ENCODE measurements at places on chromosomes 6 and 20.

DNA sequence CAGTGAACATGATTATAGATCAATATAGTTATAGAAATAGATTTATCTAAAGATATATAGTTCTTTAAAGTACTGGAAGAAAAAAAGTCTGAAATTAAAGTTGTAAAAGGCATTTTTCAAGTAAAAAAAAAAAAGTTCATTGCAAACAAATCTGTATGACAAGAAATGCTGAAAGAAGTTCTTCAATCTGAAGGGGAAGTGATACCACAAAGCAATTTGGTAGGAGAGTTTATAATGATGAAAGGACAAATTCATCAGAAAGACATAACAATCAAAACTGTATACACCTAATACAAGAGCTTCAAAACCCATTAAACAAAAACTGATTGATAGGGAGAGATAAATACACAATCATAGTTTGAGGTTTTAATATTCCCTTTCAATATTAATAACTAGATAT is 14.1 kb downstream of the HUS1B start:
- DNase-seq, result no peak

- DNase-seq, result no peak
These were observed 66.6 kb downstream of the HIVEP2 start for GRCh38 chr6:142878407-142878806.

GRCh38 chr6:94902974-94903628 is 674.2 kb upstream of the MANEA start:
- DNase-seq, result no peak

DNA sequence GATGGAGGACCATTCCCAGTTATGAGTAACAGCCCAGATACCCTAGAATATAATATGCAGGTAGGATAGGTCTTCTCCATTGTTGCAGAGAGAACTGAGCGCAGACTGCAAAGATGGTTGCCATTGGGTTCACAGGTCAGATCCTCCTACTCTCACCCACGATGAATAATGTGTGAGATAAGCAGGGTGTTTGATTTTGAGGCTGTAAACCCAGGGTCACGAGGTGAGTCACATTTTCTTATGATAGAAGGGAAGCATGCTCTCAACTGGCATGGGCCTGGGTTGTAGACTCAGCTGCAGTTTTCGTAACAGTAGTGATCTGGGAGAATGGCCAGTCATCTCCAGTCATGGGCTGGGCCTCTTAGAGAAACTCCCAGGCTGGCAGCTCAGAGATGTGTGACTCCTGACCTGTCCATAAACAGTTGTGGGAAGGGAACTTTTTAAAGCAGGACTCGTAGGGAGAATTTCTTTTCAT is 74.2 kb downstream of the CD164 start:
- DNase-seq, result no peak

- DNase-seq, result no peak
These were observed 12.7 kb upstream of the GATA5 start for GRCh38 chr20:62488470-62488869.

DNA sequence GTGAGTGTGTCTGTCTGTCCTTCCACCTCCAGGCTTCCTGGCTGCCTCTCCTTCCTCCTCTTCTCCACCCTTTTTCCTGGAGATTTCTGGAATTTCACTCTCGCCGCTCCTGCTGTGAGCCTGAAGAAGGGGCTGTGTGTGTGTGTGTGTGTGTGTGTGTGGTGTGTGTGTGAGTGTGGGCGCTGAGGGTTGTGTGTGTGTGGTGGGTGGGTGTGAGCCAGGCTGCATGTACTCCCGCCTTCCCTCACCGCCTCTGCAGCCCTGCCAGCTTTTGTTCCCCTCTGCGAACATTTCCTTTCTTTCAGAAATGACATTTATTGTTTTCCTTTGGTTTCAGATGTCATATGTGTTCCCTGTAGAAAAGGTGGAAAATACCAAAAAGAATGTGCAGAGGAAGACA is 76.0 kb downstream of the SRC start:
- DNase-seq, result no peak

GRCh38 chr6:81517455-81517854 is 235.0 kb downstream of the TENT5A start:
- no peak for DNase-seq

- no peak for DNase-seq
These were observed 244.6 kb downstream of the GJA1 start for GRCh38 chr6:121680058-121680457.

GRCh38 chr6:45614488-45615285 is 237.0 kb upstream of the SUPT3H start:
- no peak for DNase-seq

GRCh38 chr6:66568271-66568670 is 861.2 kb upstream of the EYS start:
- DNase-seq, result no peak

- DNase-seq, result no peak
These were observed 47.4 kb upstream of the FAM83D start for GRCh38 chr20:38878866-38879265.

- DNase-seq, result no peak
These were observed 95.9 kb downstream of the SAMD5 start for GRCh38 chr6:147604373-147604772.

- no peak for DNase-seq
These were observed 99.2 kb upstream of the RREB1 start for GRCh38 chr6:7008451-7008988.

DNA sequence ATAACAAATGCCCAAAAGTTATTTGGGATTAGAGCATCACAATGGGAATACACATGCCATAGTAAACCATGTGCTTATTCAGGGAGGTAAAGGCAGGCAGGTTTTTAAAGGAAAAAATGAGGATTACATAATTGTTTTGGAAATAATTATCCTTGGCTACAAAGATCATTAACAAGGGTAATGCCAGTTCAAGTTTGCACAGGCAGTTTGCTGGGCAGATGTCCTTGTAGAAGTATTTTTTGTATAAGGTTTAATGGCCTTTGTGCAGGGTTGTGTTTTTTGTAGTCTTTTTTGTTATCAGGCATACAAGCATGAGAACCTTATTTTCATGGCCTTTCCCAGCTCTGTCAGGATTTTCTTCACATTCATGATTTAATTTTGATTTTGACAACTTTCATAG is 24.7 kb downstream of the FBXO9 start:
- DNase-seq, result no peak

DNA sequence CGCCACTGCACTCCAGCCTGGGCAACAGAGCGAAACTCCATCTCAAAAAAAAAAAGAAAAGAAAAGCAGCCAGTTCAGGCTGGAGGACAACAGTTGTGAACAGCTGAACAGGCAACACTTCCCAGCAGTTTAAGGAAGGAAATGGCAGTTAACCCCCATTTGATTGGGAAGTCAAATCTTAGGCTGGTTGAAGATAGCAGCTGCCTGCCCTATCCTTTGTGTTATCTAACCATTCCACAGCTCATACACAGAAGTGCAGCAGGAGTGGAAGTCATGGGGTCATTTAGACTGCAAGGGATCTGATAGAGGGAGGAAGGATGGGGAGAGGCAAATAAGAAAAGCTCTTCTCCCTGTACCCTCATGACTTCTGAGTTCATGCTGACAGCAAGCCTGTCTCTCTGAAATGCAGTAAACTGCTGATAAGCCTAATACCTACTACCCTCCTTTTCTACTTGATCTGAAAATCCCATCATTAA is 35.3 kb downstream of the KCTD20 start:
- no peak for DNase-seq

DNA sequence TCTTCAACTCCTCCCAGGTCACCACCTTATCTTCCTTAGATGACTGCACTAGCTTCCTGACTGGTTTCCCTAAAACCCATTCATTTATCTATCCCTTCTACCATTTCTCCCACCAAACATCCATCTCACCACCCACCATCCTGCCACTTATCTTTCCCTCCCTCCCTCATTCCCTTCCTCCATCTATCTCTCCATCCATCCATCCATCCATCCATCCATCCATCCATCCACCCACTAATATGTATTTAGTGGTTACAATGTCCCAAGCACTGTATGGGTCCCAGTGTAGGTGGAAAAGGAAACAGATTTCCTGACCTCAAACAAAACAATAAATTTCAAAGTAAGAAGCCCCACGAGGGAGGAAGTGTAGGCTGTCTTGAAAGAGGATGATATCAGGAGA is 59.3 kb upstream of the APCDD1L start:
- no peak for DNase-seq

- no peak for DNase-seq
These were observed 6.5 kb downstream of the RIPOR2 start for GRCh38 chr6:24929242-24929641.

DNA sequence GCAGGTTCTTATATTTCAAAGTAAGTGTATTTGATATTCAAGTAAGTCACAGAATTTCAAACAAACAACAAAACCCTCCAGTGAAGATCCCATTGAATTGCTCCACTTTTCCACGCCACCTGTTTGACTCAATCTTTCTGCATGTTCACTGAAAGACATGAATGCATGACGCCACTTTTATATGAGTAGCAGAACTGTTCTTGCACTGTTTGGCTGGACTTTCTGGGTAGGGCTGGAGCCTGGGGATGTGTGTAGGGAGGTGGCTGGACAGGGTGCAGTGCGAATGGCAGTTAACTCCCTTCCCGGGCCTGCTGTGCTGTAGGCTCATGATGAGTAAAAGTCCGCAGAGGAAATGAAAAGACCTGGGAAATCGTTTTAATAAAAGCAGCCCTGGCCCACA is 39.7 kb downstream of the IL20RA start:
- no peak for DNase-seq
